HS-5 (cell line): ENCODE measurements at places on chromosomes 1 and 21.

GRCh38 chr1:218556016-218556415 is 210.9 kb downstream of the TGFB2 start:
- no peak for DNase-seq

DNA sequence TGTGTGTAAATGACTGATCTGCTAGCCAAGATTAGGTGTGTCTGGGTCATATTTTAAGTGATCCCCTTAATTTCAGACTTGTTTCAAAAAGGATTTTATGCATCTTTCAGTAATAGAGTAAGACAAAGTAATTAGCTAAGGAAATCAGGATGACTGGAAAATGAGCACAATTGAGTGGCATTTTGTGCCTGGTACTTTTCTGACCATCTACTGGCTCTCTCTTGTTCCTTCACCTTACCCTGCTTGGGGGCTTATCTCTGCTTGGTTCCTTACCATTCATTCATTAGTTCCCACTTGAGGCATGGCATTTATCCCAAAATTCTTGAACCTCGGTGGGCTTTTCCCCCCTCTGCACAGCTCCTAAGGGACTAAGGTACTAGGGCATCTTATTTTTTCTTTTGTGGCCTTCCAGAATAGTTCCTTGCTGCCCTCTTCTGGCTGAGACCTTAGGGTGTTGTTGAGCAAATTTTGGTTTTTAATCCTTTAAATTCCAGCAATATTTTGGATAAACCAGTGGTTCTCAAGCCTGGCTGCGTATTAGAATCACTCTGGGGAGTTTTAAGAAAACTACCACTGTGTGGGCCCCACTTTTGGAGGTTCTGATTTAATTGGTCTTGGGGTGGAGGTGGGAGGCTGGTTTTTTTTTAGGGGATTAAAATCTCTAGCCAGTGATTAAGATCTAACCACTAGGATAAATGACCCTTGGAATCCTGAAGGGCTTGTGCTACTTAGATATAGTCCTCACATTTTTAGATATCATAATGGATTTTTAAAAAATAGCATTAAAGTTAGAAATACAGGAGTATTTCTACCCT is 50.8 kb downstream of the HS2ST1 start:
- peak; percentile 13 for DNase-seq

GRCh38 chr1:95627244-95627643 is 393.2 kb downstream of the RWDD3 start:
- no peak for DNase-seq

GRCh38 chr1:111406321-111406768 is 21.2 kb downstream of the OVGP1 start:
- DNase-seq = no peak

GRCh38 chr1:95015076-95015475 is 57.7 kb downstream of the ALG14 start:
- DNase-seq = no peak
